HT1080 (cell line): ENCODE measurements at places on chromosomes 11 and 22.
A peak's percentile ranks its signal among the peaks of the same experiment; 100 is the strongest.

- no peak for DNase-seq
Measured at GRCh38 chr22:46245511-46245910, 4.6 kb downstream of the CDPF1 start.

DNA sequence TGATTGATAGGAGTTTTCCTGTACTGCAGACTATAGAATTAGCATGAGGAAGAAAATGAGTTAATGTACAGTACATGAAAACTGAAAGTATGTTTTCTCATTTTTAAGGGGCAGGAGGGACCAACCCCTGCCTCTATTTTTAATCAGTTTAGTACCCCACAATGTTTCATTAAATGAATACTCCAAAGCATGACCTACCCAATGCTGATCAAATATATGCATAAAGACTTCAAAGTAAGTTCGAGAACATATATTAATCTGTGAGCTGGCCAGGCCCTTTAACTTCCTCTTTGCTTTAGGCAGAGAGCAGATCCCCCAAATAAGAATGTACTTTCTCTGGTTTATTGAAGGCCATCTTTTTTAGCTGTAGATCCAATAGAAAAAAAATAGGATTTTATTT, 161.0 kb downstream of the FCHSD2 start:
- no peak for DNase-seq

GRCh38 chr11:87425943-87426342, 388.2 kb downstream of the TMEM135 start:
- DNase-seq = peak; percentile 8

GRCh38 chr11:74464746-74465145, 2.6 kb downstream of the KCNE3 start:
- no peak for DNase-seq

DNA sequence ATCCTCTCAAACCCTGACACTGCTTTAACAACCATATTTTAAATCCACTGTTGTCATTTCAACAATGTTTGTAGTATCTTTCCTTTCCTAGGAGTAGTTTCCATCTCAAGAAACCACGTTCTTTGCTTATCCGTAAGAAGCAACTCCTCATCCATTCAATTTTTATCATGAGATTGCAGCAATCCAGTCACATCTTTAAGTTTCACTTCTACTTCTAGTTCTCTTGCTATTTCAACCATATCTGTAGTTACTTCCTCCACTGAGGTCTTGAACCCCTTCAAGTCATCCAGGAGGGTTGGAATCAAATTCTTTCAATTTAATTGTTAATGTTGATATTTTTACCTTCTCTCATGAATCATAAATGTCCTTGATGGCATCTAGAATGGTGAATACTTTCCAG, 22.4 kb downstream of the CCDC82 start:
- no peak for DNase-seq
